ENCODE measurements at places on chromosomes 2 and 18.

DNA sequence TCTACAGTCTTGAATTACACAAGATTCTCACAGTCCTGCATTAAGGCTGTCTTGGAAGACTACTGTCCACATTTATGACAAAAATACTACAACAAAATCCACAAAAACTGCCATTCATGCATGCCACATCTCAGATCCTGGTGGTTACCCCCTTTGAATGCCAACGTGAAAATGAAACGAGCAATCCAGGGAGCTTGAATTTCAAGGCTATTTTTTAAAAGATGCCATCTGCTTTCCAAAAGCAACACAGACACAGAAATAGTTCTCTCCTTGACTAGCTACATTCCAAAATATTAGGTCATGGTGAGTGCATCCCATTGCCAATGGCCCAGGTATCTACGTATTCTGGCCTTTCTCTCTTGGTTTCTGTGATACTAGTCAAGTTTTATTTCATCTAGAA lies 36.3 kb downstream of the IRS1 start:
- DNase-seq: peak; percentile 70

GRCh38 chr18:76490670-76491472 lies 4.2 kb downstream of the ZNF516 start:
- DNase-seq: peak; percentile 73

DNA sequence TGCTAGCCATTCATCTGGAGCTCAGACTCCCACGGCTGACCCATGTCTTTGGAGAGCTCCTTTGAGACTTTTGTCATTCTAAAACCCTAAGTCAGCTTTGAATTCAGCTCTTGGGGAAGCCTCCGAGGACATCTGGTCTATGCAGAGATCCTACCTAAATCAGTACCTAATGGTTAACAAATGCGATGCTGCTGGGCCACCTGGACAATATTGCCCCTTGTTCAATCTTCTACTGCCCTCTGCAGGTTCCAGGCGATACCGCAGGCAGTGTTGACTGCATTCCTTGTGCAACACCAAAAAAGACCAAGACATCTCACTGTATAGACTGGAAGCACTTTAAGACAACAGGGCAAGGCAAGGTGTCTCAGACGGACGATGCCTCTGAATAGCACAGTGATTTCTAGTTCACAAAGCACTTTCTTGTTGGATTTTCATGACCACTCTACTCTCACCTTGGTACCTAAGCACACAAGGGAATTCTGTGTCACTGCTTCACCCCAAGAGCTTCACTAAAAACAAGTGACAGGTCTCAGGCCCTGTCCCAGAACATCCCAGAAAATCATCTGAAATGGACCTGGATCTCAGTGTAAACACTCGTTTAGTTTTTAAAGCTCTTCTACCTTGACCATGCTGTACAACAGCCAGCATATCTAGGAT lies 80.9 kb downstream of the XDH start:
- peak; percentile 88 for DNase-seq

GRCh38 chr2:17646081-17646554 lies 105.6 kb downstream of the VSNL1 start:
- peak; percentile 90 for DNase-seq

GRCh38 chr2:165898381-165898780 lies 55.2 kb downstream of the TTC21B start:
- peak; percentile 95 for DNase-seq

Measured in epithelial cell of esophagus (primary cell).